ENCODE measurements at places on chromosomes 12 and 14. TPM values are rescaled to one million over a fixed set of nuclear protein-coding genes. Genes with fewer than 3 reads are reported as not detected.

DNA sequence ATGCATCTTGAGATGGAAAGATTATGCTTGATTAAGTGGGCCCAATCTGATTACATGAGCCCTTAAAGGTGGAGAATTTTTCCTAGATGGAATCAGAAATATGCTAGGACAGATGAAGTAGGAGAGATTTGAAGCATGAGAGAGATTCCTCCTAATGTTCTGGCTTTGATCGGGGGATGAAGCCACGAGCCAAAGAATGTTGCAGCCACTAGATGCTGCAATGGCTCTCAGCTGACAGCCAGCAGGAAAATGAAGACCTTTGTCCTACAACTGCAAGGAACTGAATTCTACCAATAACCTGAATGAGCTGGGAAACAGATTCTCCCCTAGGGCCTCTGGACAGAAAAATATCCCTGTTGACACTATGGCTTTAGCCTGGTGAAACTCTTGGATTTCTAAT, 82.6 kb upstream of the ATP2B1 start:
- DNase-seq: no peak

DNA sequence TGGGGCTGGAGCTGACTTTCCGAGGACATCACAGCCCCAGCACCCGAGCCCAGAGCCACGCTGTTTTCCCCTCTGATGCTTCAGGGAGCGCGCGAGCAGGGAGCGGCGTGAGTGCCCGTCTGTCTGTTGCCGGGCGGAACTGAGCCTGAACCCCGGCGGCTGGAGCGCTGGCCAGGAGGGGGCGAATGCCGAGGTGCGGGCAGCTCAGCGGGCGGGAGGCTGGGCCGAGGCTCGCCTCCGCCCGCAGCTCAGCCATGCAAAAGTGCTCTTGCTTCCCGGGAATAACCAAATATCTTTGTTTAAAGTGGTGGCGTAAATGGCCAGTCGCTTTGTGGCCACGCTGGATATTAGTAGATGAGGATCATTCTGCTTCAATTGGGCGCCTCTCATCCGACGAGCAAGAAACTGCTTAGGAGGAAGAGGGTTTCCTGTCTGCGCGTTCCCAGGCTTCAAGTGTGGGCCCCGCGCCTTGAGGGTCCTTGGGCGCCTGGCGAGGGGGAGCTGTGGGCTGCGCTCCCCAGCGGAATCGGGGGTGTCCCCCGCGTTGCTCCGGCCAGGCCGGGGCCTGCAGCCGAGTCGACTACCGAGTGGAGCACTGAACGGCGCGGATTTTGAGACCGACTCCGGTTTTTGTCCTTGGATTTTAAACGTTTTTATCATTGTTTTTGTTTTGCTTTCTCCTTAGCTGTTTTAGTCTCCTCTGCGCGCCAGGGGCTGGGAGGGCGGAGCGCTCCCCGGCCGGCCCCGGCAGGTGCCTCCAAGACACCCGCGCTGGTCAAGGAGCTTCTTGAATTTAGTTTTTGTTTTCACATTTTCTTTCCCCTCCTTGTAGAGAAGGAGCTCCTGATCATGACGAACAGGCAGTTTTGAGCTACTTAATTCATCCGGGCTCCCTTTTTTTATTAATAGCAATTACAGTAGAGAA, 831 bp upstream of the NKX2-1 start:
- DNase-seq: no peak

DNA sequence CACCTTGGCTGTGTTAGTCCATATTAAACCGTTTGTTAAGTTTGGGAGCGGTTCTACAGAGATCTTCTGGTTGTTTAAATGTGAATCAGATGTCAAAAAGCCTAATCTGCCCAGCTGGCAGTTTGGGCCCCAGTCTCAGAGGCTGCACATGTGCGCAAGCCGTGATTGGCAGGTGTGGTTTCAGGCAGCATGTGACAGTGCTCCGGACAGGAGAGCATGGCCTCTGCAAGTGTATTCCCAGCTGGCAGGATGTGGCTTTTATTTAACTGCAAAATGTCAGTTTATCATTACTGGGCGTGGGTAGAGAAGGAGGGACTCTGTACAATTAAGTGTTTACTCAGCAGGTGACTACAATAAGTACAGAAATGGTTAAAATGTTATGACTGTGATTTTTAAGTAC, 77.5 kb downstream of the PELI2 start:
- peak; percentile 37 for DNase-seq

- DNase-seq: no peak
Observed at GRCh38 chr12:56776654-56777053, 13.5 kb downstream of the HSD17B6 start.

DNA sequence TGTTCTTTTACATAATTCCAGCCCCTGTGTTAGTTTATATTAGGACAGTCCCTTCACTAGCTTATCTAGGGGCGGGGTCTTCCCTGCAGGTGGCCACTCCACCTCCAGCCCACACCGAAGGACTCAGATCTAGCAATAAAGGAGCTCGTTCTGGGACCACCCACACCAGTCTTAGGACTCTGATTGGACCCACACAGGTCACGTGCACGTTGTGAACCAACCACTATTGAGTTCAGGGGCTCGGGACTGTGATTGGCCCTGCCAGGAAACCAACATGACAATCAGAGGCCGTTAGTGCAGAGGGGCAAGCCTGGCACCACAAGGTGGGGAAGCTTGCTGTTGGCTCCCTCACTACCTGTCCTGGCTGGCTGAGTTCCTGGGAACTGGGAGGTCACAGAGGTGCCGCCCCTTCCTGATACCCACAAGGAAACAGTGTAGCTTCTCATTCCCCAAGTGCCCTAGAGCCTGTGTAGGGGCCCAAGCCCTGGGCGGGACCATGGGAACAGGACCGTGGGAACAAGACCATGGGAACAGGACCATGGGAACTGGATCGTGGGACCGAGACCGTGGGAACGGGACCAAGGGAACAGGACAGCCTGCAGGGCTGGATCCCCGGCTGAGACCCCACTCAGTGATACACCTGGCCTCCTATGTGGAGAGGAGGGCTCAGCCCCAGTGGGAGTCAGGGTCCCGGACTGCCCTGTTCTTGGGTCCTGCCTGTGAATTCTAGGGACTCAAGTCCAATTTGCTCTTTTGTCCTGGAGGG, 297.8 kb downstream of the ADGRD1 start:
- DNase-seq: no peak

- DNase-seq: no peak
Observed at GRCh38 chr12:109239179-109239578, 69.9 kb downstream of the FOXN4 start.

- DNase-seq: no peak
Observed at GRCh38 chr14:97995038-97995437, 1197.9 kb downstream of the VRK1 start.

Gene C12orf50
- total RNA-seq: not detected

Gene CABP1
- total RNA-seq: 0.29 TPM

Gene WNT1
- 0.17 TPM for total RNA-seq

Gene CTSG
- total RNA-seq: not detected

Gene ADCY6
- not detected for total RNA-seq

Gene PZP
- total RNA-seq: not detected

Gene TBX3
- total RNA-seq: not detected

Gene OVCH1
- total RNA-seq: not detected

Gene PSMA6
- 248 TPM for total RNA-seq

Gene RERG
- total RNA-seq: 0.17 TPM

Gene OR6C2
- total RNA-seq: not detected

Gene PTCSC3
- not detected for total RNA-seq

Gene FAM222A
- total RNA-seq: 0.52 TPM

Gene SOAT2
- total RNA-seq: 1.7 TPM

Measured in activated CD4-positive, alpha-beta T cell treated with anti-CD3 and anti-CD28 coated beads, Interleukin-2, amount 10 ng/mL, durations not matched to agents 7 days and 5 days (primary cell).